ENCODE measurements at places on chromosomes 1 and 21. TPM values are rescaled to one million over a fixed set of nuclear protein-coding genes. Genes with fewer than 3 reads are reported as not detected.

POU3F1 gene
- not detected for total RNA-seq

MTMR11 gene
- total RNA-seq, result 12.7 TPM

NHLH1 gene
- 0.26 TPM for total RNA-seq

DNA sequence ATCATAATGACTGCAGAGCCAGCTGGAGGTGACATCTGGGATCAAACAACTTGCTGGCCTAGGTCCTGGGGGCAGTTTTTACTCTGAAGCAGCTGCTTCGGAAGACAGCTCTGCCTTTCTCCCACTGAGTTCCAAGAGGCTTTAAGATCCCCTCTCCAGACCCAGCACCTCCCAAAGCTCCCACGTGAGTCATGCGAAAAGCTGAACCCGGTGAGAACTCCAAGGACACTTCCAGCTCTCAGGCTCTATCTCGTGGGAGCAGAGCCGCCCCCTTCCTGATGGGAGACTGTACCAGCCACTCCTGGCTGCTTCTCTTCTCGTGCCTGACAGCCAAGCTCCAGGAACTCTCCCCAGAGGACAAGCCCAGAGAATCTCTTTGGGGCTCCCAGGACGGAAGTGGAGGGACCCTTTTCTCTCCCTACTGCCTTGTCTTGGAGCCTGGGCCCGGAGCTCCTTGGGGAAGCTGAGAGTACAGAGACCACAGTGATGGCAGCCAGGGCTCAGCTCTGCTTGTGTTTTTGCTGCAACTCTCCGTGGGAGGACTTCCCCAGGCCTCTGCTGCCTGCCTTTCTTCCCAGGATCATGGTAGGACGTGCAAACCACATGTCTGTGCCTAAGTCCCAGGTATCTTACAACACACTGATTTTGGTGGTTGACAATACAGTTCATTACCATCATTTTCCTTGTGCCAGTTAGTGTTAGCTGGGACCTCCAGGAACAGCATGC lies 40.6 kb downstream of the STUM start:
- no peak for DNase-seq

GRCh38 chr1:40530735-40531380 lies 579 bp upstream of the ZNF684 start:
- DNase-seq, result no peak

DNA sequence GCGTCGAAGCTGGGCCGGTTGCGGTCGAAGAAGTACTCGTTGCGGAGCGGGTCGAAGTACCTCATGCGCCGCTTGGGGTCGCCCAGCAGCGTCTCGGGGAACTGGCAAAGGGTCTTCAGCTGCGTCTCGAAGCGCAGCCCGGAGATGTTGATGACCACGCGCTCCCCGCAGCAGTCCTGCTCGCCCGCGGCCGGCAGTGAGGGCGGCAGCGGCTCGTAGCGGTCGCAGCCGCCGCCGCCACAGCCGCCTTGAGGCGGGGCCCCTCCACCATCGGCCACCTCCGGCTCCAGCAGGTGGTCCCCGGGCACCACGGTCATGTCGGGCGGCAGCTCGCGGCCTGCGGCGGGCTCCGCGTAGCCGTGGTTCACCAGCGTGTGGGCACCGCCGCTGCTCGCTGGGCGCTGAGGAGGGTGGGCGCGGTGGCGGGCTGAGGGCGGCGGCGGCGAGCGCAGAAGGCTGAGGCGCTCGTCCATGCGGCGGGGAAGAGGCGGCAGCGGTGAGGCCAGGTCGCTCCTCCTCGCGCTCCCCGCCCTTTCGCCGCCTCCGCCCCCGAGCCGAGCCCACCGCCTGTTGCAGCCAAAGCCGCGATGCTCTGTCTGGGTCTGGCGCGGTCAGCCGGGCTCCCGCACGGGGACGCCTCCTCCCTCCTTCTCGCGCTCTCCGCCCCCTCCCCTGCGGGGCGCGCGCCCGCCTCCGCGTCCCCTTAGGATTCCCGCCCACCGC lies at the start of gene KCNA3:
Gene KCNA3, minus strand, starts transcription at position 604 of the 723 bp plus-strand sequence. Its CDS starts 131 bp downstream, at position 473.
- DNase-seq, result peak; percentile 67

- DNase-seq, result peak; percentile 45
These were observed 166.7 kb downstream of the ADGRL4 start for GRCh38 chr1:78839704-78840277.
